Nucleus accumbens (tissue), 56 donors: ENCODE measurements at places on chromosomes 1 and 21.
A peak's percentile ranks its signal among the peaks of the same experiment; 100 is the strongest.

DNA sequence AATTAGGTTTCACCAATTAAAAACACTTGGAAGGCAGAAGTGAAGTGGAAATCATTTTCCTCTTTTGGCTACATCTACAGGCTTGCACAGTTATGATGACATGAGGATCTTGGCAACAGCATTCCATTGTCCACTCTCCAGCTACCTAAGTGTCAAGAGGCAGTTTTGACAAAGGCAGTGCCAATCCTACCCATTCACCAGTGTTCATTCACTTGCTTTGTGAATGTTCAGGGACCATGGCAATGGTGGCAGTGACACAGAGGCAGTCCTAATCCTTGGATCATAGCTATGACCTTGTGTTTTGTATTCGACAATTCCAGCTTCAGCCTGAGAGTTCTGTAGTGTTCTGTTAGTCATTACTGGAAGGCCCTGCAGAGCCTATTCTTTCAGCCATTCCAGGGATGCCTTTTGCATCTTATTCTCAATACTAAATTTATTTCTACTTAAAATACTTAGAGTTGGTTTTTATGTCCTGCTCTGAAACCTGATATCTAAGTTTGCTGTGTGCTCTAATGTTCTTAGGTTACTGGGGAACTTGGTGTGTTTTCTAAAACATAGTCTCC is 36.7 kb downstream of the CRB1 start:
- DNase-seq, result peak; percentile 23

- no peak for DNase-seq
Measured at GRCh38 chr1:36710951-36711350, 228.2 kb upstream of the CSF3R start.

DNA sequence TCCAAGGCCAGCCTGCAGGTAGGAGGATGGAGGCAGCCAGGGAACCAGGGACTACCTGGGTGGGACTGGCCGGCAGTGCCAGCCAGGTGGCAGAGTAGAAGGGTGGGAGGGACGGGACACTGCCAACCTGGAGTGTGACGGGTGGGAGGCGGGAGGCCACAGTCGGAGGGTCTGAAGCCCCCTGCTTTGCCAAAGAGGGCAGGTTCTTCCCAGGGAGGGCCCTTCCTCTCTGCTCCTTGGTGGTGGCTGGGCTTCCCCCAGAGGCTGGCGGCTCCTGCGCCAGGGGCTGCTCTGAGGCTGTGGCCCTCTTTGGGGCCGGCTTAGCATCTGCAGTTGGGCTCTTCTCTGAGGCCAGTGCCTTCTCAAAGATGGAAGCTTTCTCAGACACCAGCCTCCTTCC is 8.7 kb upstream of the TNNT2 start:
- DNase-seq, result no peak

DNA sequence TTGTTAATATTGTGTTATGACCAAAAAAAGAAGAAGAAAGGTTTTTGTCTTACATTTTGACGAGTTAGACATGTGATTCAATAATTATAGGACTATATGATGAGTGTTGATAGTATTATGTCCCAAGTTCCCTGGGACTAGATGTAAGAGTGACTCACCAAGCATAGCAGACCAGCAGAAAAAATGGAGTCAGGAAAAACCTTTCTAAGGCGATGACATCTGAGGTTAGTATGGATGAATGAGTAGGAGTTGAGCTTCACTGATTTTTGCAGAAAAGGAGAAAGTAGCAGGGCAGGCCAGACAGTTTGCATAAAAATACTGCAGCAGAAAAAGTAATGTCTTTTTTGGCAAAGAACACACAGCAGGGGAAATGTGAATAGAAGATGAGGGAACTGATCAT is 1041.3 kb upstream of the ADGRL4 start:
- no peak for DNase-seq

GRCh38 chr21:42237577-42237976 is 18.6 kb downstream of the ABCG1 start:
- no peak for DNase-seq

DNA sequence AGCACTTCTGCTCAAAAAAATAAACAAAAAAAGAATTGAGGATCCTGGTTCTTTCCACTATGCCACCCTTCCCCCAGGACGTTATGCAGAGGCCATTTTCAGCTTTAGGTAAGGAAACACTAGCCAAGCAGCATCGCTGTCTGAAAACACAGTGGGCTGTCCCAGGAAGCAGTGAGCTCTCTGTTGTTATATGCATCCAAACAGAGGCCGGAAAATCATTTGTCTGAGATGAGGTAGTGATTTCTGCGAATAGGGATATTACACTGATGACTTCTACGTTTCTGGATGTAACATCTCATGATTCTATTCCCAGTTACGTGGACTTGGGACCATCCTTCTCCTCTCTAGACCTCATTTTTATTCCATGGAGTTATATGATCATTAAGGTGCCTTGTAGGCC is 137.2 kb downstream of the OMA1 start:
- DNase-seq, result no peak

GRCh38 chr1:91833946-91834345 is 52.0 kb downstream of the TGFBR3 start:
- DNase-seq, result no peak

- no peak for DNase-seq
Measured at GRCh38 chr1:178581351-178582303, 68.7 kb downstream of the TEX35 start.

- no peak for DNase-seq
Measured at GRCh38 chr1:186214791-186215190, 160.3 kb downstream of the TPR start.

DNA sequence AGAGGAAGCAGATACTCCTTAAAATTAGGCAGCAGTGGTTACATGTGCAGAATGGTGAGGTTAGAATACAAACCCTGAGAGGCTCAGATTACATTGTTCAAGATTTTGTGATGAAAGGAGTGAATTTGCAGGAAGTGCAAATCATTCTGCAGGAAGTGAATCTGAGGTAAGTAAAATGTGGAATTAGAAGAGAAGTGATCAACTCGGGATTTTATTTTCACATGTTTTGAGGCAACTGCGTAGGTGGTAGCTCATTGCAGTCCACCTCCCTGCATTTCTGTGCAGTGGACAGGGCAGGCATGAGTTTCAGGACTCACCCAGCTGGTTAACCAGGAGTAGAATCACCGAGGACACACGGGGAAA is 2.1 kb upstream of the PLA2G2C start:
- no peak for DNase-seq

GRCh38 chr1:164660412-164660772 is 101.4 kb downstream of the PBX1 start:
- no peak for DNase-seq

GRCh38 chr21:15415541-15416261 is 314.1 kb upstream of the USP25 start:
- no peak for DNase-seq
